ENCODE measurements at places on chromosomes 1 and 21. TPM values are rescaled to one million over a fixed set of nuclear protein-coding genes. Genes with fewer than 3 reads are reported as not detected.

The KRTAP6-2 gene
- total RNA-seq: not detected

The BARHL2 gene
- total RNA-seq: not detected

GRCh38 chr1:19645411-19646251 lies 1.5 kb downstream of the NBL1 start:
- H3K4me3 ChIP-seq: peak overlapping the region; percentile 59
- H3K4me1 ChIP-seq: peaks cover 36% of the 10 kb centered on the region
- H3K27ac ChIP-seq: peak overlapping the region; percentile 86
- peak; percentile 48 for DNase-seq
- H3K27me3 ChIP-seq: no peaks in the 10 kb centered on the region
- no peaks in the 10 kb centered on the region for H3K36me3 ChIP-seq

GRCh38 chr21:46324390-46325072 lies 575 bp downstream of the PCNT start:
- no peaks in the 10 kb centered on the region for H3K4me1 ChIP-seq
- H3K36me3 ChIP-seq: no peaks in the 10 kb centered on the region
- H3K27me3 ChIP-seq: no peaks in the 10 kb centered on the region

DNA sequence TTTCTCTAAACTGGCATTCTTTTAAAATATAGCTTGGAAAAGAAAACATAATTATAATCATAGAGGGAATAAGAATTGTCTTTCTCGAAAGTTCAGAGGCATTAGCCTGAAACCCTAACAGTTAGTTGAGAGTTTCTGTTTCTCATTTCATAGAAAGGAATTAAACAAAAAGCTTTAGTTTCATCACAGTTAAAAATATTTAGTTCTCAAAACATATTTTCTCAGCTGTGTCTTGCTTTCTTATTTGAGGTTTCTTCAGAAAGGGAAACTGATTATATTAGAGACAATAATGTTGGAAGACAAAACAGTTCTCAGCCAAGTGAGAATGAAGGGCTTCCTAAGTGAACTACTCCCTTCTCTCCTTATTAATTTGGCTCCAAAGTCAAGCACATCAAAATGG lies 75.4 kb upstream of the C1orf105 start:
- DNase-seq: no peak
- no peaks in the 10 kb centered on the region for H3K36me3 ChIP-seq
- no peaks in the 10 kb centered on the region for H3K4me1 ChIP-seq
- H3K27me3 ChIP-seq: no peaks in the 10 kb centered on the region
- no peak overlapping the region for H3K4me3 ChIP-seq
- no peak overlapping the region for H3K27ac ChIP-seq

- H3K27me3 ChIP-seq: no peaks in the 10 kb centered on the region
- H3K4me1 ChIP-seq: no peaks in the 10 kb centered on the region
- H3K4me3 ChIP-seq: no peak overlapping the region
- H3K27ac ChIP-seq: no peak overlapping the region
These were observed 131.8 kb upstream of the PKN2 start for GRCh38 chr1:88552226-88552625.

- no peak overlapping the region for H3K4me3 ChIP-seq
- H3K27ac ChIP-seq: no peak overlapping the region
- H3K36me3 ChIP-seq: no peaks in the 10 kb centered on the region
- H3K27me3 ChIP-seq: no peaks in the 10 kb centered on the region
These were observed 32.0 kb downstream of the EGLN1 start for GRCh38 chr1:231390071-231390470.

DNA sequence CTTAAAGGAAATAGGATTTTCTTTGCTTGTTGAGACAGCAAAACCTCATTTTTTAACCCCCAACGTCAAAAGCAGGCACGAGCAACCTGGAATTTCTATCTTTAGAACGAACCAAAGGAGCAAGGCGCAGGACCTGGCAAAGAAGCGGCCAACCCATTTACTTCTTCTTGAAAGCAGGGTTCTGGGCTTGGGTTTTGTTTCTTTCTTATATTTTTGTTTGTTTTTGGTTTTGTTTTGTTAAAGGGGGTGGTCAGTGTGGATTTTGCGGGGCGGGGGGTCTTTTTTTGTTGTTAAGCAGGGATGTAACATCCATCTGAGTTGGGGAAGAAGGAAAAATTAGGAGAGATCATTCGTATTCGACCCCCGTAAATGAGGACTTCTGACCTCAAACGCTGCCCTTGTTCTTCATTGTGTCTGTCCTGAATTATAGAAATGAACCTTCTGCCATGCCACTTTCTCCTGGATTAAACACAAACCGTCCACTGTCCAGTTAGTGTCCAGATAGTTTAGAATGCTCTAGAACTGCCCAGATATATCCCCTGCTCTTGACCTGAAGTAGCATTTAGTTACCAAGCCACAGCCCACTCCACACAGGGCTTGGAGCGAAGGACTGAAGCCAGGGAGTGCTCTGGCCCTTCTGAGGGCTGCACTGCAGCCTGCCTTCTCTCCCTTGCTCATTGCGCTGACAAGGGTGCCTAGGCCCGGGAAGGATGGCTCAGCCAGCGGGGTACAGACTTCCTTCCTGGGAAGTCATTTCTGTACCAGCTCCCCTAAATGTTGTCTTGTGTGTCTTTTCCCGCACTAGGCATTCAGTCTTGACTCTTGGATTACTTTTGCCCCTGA lies 909 bp upstream of the APP start:
- H3K36me3 ChIP-seq: no peaks in the 10 kb centered on the region
- no peak for DNase-seq
- H3K4me3 ChIP-seq: peak overlapping the region; percentile 90

All from colonic mucosa (tissue), 4 donors.